ENCODE measurements at places on chromosomes 1 and 21. TPM values are rescaled to one million over a fixed set of nuclear protein-coding genes. Genes with fewer than 3 reads are reported as not detected.

Gene TRIM58
- 0.32 TPM for total RNA-seq

Gene OR2L8
- not detected for total RNA-seq

Gene KCNT2
- total RNA-seq = not detected

Gene TRIM45
- total RNA-seq = 1.1 TPM

DNA sequence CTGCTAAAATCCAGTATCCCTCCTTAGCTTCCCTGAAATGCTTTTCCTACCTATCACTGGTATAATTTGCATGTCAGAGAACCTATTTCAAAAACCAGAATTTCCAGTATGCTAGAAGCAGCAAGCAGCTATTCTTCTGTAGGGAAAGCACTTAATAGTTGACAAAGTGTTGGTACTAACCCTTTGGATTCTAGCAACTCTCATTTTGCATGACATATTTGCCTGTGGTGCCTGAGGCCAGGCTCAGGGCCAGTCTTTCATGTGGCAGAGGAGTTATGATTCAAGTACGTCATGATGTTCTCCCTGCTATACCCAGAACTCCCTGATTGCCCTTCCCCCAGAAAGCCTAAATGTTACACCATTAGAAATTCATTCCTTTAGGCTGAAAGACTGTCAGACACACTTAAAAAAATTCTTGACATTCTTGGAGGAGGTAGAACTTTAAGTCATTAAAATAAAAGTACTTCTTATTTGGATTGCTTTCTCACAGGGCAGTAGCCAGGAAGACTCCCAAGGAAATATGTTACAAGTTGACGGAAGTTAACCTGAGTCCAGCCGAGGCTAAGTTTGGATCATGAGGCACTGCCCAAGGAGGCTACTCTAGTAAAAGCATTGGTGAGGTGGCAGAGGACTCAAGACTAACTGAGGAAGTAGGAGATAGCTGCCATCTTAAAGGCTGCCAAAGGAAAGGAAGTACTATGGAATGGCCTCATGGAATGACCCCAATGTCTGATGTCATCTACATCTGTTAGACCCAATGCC, 298.4 kb upstream of the SPAG17 start:
- no peaks in the 10 kb centered on the region for H3K27me3 ChIP-seq
- no peaks in the 10 kb centered on the region for H3K4me1 ChIP-seq
- H3K36me3 ChIP-seq = no peaks in the 10 kb centered on the region
- no peak overlapping the region for H3K27ac ChIP-seq
- DNase-seq = no peak

DNA sequence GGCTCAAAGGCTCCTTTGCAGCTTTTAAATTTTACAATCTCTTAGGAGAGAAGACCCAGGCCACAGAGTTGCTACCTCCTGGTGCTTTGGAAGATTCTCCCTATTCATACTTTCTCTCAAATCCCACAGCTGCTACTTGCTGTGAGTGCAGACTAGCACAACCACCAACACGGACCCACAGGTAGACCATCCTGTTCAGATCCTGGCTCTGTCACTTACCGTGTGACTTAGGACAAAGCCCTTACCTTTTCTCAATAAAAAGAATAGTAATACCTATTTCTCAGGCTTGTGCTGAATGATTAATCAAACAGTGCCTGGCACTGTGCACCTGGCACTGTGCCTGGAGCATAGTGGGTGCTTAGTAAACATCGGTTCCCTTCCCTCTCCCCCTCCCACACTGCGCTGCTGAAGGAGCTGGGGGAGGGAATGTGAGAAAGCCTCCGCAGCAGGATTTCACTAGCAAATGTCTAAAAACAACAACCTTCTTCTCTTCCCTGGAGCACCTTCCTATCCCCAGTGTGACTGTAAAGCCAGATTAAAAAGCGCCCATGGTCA, 81.7 kb downstream of the PGM1 start:
- DNase-seq = no peak
- no peak overlapping the region for H3K27ac ChIP-seq
- no peak overlapping the region for H3K4me3 ChIP-seq
- H3K27me3 ChIP-seq = peaks cover 1% of the 10 kb centered on the region
- H3K4me1 ChIP-seq = no peaks in the 10 kb centered on the region
- no peaks in the 10 kb centered on the region for H3K36me3 ChIP-seq

- H3K27ac ChIP-seq = no peak overlapping the region
- no peak overlapping the region for H3K4me3 ChIP-seq
- H3K36me3 ChIP-seq = no peaks in the 10 kb centered on the region
These were observed 314.0 kb downstream of the PTPRU start for GRCh38 chr1:29550119-29550841.

DNA sequence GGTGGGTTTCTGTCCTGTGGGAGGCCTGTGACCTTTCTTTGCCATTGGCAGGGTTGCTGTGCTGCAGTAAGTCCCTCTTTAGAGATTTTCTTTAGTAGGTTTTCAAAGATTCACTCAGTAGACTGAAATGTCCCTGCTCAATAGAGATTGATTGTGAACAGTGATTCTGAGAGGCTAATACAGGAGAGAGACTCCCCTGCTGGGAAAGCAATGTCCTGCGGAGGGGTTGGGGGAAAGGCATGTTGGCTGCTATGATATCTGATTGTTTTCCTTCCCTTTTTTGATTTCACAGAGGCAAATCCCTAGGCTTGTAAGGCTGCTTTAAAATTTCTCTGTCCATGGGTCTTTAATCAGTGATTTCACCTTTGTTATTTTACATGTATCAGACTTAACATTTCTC, 589.9 kb downstream of the ADGRL2 start:
- no peaks in the 10 kb centered on the region for H3K36me3 ChIP-seq
- H3K4me3 ChIP-seq = no peak overlapping the region
- DNase-seq = no peak
- H3K27ac ChIP-seq = no peak overlapping the region
- H3K27me3 ChIP-seq = no peaks in the 10 kb centered on the region

- H3K27ac ChIP-seq = no peak overlapping the region
- H3K4me1 ChIP-seq = no peaks in the 10 kb centered on the region
- no peak overlapping the region for H3K4me3 ChIP-seq
- peaks cover 2% of the 10 kb centered on the region for H3K27me3 ChIP-seq
- H3K36me3 ChIP-seq = no peaks in the 10 kb centered on the region
These were observed 162.5 kb downstream of the RWDD3 start for GRCh38 chr1:95396557-95396956.

GRCh38 chr1:207319199-207319598, 2.3 kb upstream of the CD55 start:
- no peak overlapping the region for H3K4me3 ChIP-seq
- no peak overlapping the region for H3K27ac ChIP-seq
- H3K27me3 ChIP-seq = peaks cover 4% of the 10 kb centered on the region
- peaks cover 31% of the 10 kb centered on the region for H3K4me1 ChIP-seq

- DNase-seq = no peak
- H3K27me3 ChIP-seq = no peaks in the 10 kb centered on the region
- peaks cover 50% of the 10 kb centered on the region for H3K36me3 ChIP-seq
- H3K27ac ChIP-seq = no peak overlapping the region
- H3K4me3 ChIP-seq = no peak overlapping the region
These were observed 128.5 kb upstream of the EDN2 start for GRCh38 chr1:41612953-41613352.

Measured in activated T-helper 1 cell treated with anti-CD3 and anti-CD28 coated beads, Interleukin-12 subunit alpha, Interleukin-12 subunit beta, Interleukin-2, Interleukin-4 antibody, amounts not matched to agents 30 ng/mL and 10 ng/mL and 1 ng/mL, durations not matched to agents 14 hours and 24 hours and 36 hours (primary cell).